ENCODE measurements at places on chromosomes 12 and 14. TPM values are rescaled to one million over a fixed set of nuclear protein-coding genes. Genes with fewer than 3 reads are reported as not detected.

The SERPINA12 gene
- total RNA-seq: not detected

The NTS gene
- total RNA-seq: 2.2 TPM

The GSG1 gene
- 1.4 TPM for total RNA-seq

The APEX1 gene
- total RNA-seq: 49.1 TPM

The LPAR5 gene
- total RNA-seq: 2.6 TPM

The LRTM2 gene
- total RNA-seq: not detected

The TAPBPL gene
- 11.7 TPM for total RNA-seq

The AKAP3 gene
- 0.21 TPM for total RNA-seq

The ALKBH1 gene
- total RNA-seq: 14.8 TPM

All from tongue (tissue), 3 donors.